ENCODE measurements at places on chromosomes 2 and 18.

DNA sequence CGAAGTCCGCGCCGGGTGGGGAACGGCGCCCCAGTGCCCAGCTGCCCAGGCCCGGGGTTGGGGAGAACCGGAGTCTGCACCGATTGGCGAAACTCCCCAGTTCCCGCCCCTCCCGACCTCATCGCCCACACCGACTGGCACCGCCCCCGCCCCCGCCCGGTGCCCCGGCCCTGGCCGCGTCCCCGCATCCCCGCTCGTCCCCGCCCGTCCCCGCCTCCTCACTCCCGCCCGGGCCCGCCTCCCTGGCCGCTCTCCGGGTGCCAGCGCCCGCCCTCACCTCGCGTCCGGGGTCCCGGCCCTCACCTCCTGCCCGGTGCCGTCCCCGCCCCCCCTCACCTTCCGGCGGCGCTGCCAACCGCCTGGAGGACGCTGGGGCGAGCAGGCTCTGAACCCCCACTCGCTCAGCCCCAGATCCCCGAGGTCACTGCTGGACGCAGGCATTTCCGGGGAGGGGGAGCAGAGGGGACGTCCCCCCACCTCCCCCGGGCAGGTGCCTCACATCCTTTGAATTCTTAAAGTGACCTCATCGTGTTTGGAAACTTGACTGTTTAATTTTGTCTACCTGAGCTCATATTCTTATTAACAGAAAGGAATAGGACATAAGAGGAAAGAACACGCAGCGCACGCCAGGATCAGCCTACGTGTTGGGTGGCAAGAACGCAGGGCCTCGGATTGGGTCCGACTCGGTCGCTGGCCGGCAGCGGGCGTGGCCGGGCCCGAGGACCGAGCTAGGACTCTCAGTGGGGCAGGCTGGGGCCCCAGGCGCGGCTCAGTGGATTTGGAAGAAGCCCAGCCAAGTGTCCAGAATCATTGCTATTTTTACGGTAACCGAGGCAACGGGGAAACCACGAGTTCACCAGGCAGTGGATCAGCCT lies at the start of gene FAM110C:
Gene FAM110C, minus strand, starts transcription at position 35 of the 875 bp plus-strand sequence. CDS start 120 bp downstream, outside the sequence.
- peak; percentile 48 for DNase-seq

- no peak for DNase-seq
Observed at GRCh38 chr2:197445746-197446145, 7.6 kb upstream of the COQ10B start.

DNA sequence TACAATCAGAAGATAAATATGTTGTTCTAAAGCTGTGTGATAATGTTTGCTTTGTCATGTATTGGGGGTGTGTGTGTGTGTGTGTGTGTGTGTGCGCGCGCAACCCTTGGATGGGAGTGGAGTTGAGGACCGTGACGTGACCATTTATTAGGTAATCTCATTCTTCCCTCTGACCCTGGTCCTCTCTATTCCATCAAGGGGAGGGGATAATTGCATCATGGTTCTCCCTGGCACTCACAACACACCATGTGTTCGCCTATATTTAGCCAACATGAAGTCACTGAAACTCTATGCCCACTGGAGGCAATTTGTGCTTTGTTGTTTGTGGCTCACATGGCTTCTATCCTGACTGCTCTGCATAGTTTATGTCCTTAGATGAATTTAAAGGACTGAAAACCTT lies 79.8 kb upstream of the LRPPRC start:
- no peak for DNase-seq

GRCh38 chr18:30889519-30890301 lies 152.8 kb downstream of the DSC3 start:
- peak; percentile 46 for DNase-seq

Data from NCI-H510A (cell line).